ENCODE measurements at places on chromosomes 11 and 22. TPM values are rescaled to one million over a fixed set of nuclear protein-coding genes. Genes with fewer than 3 reads are reported as not detected.

GRCh38 chr22:45450921-45451651, 37.6 kb downstream of the RIBC2 start:
- peaks cover 5% of the 10 kb centered on the region for H3K27me3 ChIP-seq
- peaks cover 11% of the 10 kb centered on the region for H3K4me1 ChIP-seq
- H3K36me3 ChIP-seq: no peaks in the 10 kb centered on the region
- no peak for DNase-seq
- H3K27ac ChIP-seq: peak overlapping the region; percentile 71
- H3K4me3 ChIP-seq: no peak overlapping the region

GRCh38 chr11:113521737-113522517, 46.7 kb upstream of the DRD2 start:
- H3K27ac ChIP-seq: no peak overlapping the region
- H3K4me1 ChIP-seq: no peaks in the 10 kb centered on the region
- peaks cover 5% of the 10 kb centered on the region for H3K27me3 ChIP-seq

DNA sequence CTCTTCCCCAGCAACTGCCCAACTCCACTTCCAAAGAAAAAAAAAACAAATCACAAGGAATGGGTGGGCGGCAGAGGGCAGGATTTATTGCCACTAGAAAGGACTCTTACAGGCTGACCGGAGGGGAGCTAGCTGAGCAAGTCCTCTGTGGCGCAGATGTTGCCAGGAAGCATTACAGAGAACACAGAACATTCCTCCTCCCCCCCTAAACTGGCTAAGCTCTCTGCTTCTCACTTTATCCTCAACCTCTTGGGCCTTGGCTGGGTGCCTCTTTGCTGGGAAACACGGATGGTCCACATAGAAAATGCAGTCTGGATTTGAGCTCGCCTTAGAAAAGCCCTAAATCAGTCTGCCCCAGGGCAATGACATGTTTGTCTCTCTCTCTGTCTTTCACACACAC, 12.6 kb upstream of the FJX1 start:
- H3K4me1 ChIP-seq: no peaks in the 10 kb centered on the region
- H3K4me3 ChIP-seq: no peak overlapping the region
- H3K27ac ChIP-seq: no peak overlapping the region
- DNase-seq: no peak
- no peaks in the 10 kb centered on the region for H3K27me3 ChIP-seq

DNA sequence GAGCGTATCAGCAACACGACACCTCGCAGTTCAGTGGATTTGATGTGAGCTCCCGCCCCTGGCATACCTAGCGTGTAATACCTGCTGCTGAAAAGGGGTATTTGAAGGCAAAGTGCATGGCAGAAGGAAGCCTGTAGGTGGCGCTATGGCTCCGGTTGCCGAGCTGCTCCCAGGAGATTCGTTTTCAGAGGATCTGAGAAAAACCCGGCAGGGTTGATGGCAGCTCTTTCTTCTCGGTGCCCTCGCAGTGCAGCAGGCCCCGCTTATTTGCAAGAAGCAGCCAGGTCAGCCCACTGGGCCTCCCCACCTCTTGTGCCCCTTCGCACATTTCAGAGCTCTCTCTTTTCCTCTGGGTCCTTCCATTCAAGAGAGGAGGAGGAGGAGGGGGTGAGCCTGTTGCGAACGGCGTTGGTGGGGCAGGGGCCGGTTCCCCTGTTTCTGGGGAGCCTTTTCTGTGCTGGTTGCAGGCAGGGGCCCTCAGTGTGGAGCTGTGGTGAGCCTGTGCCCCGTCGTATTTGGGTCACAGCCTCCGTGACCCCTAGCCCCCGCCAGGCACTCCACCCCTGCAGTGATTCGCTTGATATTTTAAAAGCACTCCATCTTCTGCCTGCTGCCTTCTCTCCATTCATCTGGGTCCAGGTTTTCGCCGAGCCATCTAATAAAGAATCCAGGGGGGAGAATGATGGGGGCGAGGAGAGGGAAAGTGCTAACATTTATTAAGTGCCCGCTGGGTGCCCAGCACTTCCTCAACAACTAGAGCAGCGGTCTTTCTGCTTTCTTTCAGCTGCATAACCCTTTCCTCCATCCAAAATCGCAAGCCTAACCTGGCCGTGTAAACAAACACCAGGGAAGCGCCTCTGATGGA, 85.3 kb upstream of the SYT13 start:
- H3K4me3 ChIP-seq: no peak overlapping the region
- peaks cover 8% of the 10 kb centered on the region for H3K27me3 ChIP-seq
- H3K36me3 ChIP-seq: no peaks in the 10 kb centered on the region

- no peak overlapping the region for H3K4me3 ChIP-seq
- H3K27me3 ChIP-seq: no peaks in the 10 kb centered on the region
- no peak for DNase-seq
Observed at GRCh38 chr11:68373189-68373814, 60.9 kb downstream of the LRP5 start.

DNA sequence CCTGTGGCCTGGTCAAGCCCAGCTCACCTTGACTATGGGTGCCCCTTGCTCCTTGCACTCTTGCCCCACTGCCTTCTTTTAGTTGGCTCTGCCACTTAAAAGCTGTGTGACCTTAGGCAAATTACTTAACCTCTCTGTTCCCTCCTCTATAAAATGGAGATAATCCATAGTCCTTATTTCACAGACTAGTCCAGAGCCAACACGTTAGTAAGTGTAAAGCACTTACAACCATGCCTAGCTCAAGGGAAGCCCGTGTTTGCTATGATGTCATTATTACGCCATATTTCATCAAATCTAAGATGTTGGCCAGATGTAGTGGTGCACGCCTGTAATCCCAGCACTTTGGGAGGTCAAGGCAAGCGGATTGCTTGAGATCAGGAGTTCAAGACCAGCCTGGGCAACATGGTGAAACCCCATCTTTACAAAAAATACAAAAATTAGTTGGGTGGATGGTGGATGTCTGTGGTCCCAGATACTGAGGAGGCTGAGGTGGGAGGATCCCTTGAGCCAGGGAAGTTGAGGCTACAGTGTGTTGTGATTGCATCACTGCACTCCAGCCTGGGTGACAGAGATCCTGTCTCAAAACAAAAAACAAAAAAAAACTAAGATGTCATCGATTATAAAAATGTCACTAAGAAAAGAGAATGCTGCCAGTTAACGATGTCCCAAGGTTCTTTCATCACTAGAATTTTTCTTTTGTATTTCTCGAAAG, 2.3 kb upstream of the CCDC88B start:
- H3K4me1 ChIP-seq: peaks cover 14% of the 10 kb centered on the region
- no peaks in the 10 kb centered on the region for H3K36me3 ChIP-seq
- no peak for DNase-seq
- H3K27ac ChIP-seq: no peak overlapping the region

- H3K27me3 ChIP-seq: no peaks in the 10 kb centered on the region
- H3K27ac ChIP-seq: no peak overlapping the region
- H3K36me3 ChIP-seq: no peaks in the 10 kb centered on the region
Observed at GRCh38 chr11:102703826-102704493, 1.6 kb downstream of the MMP27 start.

- peak; percentile 58 for DNase-seq
- no peak overlapping the region for H3K4me3 ChIP-seq
- no peaks in the 10 kb centered on the region for H3K36me3 ChIP-seq
- peaks cover 55% of the 10 kb centered on the region for H3K27me3 ChIP-seq
Observed at GRCh38 chr22:50010676-50011446, 1.7 kb downstream of the IL17REL start.

GRCh38 chr11:31421820-31422219, 52.2 kb downstream of the DNAJC24 start:
- no peaks in the 10 kb centered on the region for H3K27me3 ChIP-seq
- H3K4me3 ChIP-seq: no peak overlapping the region
- peaks cover 6% of the 10 kb centered on the region for H3K36me3 ChIP-seq
- no peaks in the 10 kb centered on the region for H3K4me1 ChIP-seq
- DNase-seq: no peak

Gene PHOX2A
- not detected for total RNA-seq

Gene OR10AG1
- total RNA-seq: not detected

Gene ARAP1
- 226 TPM for total RNA-seq

Gene HBE1
- total RNA-seq: not detected

Gene DRG1
- total RNA-seq: 35.5 TPM
